Thymus (tissue), 14 donors: ENCODE measurements at places on chromosomes 6 and 20. TPM values are rescaled to one million over a fixed set of nuclear protein-coding genes. Genes with fewer than 3 reads are reported as not detected.

Gene SFTA2
- 1.8 TPM for polyA plus RNA-seq

Gene SOBP
- polyA plus RNA-seq, result 4.2 TPM

Gene SLC32A1
- polyA plus RNA-seq, result 0.11 TPM

Gene IL17A
- 0.21 TPM for polyA plus RNA-seq

Gene C6orf141
- 5.1 TPM for polyA plus RNA-seq

DNA sequence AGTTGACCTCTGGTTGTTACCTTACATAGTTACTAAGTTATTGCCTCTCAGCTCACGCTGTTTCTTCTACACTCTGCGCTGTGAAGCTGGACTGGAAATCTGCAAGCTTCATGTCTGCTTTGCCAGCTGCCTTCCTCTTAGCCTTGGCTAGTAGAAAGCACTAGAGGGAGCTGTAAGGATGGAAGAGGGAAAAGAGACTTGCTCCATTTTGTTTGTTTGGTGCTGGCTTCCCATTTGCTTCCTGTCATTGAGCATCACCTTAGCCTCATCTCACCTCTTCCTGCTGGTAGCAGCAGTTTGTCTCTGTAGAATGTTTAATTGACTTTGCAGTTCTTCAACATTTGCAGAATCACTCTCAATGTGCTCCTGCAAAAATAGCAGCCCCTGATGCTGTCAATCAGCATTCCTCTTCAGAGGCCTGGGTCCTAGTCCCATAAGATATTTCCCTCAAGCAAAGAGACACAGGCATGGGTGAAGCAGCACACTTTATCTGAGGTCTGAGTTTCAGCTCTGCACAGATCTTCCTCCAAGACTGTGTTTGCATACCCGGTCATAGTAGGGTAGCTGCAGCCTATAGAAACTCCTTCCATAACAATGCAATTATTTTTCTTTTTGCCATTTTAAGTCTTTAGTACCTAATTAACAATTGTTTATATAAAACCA lies 302.2 kb upstream of the EPHA7 start:
- no peaks in the 10 kb centered on the region for H3K36me3 ChIP-seq
- H3K27me3 ChIP-seq, result no peaks in the 10 kb centered on the region
- H3K4me3 ChIP-seq, result no peak overlapping the region
- DNase-seq, result no peak

DNA sequence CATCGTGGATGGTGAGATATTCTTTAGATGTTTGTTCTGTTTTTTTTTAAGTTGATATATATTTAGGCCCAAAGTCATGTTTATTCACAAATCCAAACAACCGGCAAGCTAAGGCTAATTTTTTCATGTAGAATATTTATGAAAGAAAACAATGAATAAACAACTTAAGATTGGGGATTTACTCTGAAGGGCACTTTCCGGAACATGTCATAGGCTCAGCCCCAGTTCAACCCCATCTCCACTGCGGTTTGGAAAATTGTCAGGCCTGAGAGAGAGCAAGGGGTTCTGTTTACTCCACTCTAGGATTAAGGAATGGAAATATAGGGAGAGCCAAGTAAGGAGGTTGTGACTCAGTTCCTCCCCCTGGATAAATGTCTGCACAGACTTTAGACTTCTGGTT lies 18.3 kb downstream of the RPS6KA2 start:
- DNase-seq, result no peak
- H3K27ac ChIP-seq, result no peak overlapping the region
- no peaks in the 10 kb centered on the region for H3K27me3 ChIP-seq
- no peaks in the 10 kb centered on the region for H3K4me1 ChIP-seq
- H3K4me3 ChIP-seq, result no peak overlapping the region

DNA sequence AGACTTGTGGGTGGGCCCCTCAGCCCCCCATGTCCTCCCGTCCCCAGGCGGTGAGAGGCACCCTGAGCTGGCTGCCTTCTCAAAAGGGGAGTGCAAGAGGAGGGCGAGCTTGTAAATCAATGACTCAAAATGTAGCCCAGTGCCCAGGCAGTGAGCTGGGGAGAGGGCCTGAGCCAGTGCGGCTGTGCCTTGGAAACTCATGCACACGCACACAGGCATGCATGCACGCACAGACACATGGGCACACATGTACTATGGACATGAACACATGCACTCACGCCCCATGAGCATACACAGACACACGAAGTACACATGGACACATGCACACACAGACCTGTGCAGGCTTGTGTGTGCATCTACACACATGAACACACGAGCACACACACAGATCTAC lies 133.5 kb downstream of the TAF4 start:
- no peaks in the 10 kb centered on the region for H3K4me1 ChIP-seq
- DNase-seq, result no peak
- H3K27me3 ChIP-seq, result peaks cover 4% of the 10 kb centered on the region
- H3K36me3 ChIP-seq, result no peaks in the 10 kb centered on the region
- no peak overlapping the region for H3K27ac ChIP-seq
